ENCODE measurements at places on chromosomes 16 and 17. TPM values are rescaled to one million over a fixed set of nuclear protein-coding genes. Genes with fewer than 3 reads are reported as not detected.

DNA sequence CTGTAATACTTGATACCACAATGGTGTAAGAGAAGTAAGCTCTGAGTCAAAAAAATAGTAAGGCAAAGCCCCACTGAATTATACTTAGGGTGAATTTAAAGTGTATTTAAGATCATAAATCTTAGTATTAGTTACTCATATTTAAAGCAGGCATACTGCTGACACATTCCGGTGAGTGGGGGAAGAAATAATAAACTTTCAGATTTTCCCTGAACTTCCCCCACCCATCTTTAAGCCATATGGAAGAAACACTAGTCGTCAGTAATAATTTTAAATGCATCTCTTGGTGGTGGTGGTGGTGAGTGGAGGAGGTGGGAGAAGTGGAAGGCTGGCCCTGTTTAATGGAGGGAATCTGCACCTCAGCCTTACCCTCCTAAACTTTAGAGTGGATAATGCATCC, 20.5 kb downstream of the MPHOSPH6 start:
- no peak for DNase-seq

Gene HOXB9
- total RNA-seq, result 8.3 TPM

- DNase-seq, result peak; percentile 65
Measured at GRCh38 chr16:82192665-82193064, 22.6 kb upstream of the MPHOSPH6 start.

DNA sequence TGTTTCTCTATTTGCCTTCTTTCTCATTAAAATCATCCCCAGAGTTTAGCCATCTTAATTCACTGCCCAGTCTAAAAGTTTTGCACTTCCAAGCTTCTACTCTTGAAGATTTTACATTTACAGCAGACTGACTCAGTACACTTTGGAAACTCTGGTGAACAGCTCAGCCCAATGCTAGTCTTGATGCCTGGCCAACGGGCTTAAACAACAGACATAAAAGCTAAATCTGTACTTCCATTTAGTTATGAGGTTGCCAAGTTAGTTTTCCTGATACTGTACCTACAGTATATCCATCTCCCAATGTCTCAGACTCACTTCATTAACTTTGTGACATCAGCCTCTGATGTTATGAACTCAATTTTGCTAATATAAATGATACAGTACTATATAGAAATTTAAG, 891.8 kb upstream of the SOX9 start:
- no peak for DNase-seq

DNA sequence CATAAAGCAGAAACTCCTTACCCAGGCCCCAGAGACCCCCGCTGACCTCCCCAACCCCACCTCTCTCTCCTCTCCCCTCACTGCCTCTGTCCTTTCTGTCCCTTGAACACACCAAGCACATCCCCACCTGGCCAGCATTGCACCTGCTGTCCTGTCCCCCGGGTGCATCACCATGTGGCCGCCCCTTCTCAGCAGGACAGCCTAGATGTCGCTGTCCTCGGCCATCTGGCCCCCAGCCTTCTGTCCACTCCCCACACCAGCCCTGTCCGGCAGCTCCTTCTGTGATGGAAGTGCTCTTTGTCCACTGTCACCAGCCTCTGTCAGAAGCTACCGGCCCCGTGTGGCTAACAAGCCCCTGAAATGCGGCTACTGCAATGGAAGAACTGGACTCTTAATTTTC, 12.3 kb upstream of the MPRIP start:
- DNase-seq, result no peak

DNA sequence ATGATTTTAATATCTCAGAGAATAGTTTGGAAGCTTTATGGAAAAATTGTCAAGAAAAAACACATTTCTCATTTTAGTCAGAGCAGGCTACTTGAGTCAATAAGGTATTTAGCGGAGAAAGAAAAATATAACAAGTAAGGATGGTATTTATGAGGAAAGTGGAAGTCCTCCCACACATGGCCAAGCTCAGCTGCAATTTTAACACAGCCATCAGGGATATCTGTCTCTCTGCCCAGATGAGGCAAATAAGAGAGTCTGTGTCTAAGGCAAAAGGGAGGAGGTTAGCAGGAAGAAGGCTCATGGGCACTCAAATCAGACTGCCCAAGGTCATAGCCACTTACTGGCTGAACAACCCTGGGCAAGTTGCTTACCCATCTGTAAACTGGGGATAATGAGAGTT, 5.2 kb upstream of the CMTM2 start:
- DNase-seq, result no peak

Gene CCT6B
- 4.5 TPM for total RNA-seq

Gene NMT1
- 733 TPM for total RNA-seq

DNA sequence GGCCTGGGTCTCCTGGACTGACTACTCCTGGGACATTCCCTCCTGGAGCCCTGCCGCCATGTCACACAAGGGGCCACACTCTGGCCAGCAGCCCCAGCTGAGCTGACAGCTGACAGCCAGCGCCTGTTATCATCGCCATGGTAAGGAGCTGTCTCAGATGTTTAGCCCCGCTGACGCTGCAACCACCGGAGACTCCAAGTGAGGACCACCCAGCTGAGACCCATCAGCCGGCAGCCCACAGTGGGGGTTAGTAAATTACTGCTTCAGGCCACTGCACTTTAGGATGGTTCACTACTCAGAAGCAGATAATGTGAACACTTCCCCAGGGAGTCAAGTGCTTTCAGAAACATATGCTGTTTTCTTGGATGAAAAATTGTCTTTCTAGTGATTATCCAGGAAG, 14.6 kb upstream of the SPHK1 start:
- DNase-seq, result no peak

DNA sequence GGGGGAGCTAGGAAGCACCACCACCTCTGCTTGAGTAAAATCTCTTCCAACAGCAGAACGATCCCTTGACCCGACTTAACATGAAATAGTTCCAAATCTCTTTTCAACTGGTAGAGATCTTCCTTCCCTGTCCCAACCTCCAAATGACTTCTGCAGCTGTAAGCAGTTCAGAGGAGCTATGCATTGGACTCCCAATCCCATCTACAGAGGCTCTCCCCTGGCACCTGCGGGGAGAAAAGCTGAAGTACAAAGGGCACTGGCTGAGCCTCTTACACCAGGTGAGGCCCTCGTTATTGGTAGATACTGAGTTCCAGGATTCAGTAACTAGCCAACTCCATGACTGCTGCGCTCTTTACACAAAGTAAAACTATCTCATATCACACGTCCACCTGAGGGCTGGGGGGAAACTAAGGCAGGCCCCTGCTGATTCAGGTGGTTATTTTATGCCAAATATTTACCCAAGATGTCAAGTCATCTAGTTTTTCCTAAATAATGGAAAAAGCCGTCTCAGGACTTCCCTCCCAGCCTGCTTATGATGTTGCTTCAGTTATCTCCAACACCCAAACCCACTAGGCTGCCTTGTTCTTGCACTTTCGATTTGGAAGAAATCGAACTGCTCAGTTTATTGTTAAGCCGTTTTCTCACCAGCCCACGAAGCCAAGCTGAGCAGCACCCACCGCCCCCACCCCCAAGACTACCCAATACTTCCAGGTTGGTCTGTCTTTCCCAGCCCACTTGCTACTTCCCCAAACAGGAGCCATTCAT, 3.2 kb downstream of the ACTG1 start:
- no peak for DNase-seq

GRCh38 chr17:49337884-49338283, 24.2 kb downstream of the ZNF652 start:
- no peak for DNase-seq

DNA sequence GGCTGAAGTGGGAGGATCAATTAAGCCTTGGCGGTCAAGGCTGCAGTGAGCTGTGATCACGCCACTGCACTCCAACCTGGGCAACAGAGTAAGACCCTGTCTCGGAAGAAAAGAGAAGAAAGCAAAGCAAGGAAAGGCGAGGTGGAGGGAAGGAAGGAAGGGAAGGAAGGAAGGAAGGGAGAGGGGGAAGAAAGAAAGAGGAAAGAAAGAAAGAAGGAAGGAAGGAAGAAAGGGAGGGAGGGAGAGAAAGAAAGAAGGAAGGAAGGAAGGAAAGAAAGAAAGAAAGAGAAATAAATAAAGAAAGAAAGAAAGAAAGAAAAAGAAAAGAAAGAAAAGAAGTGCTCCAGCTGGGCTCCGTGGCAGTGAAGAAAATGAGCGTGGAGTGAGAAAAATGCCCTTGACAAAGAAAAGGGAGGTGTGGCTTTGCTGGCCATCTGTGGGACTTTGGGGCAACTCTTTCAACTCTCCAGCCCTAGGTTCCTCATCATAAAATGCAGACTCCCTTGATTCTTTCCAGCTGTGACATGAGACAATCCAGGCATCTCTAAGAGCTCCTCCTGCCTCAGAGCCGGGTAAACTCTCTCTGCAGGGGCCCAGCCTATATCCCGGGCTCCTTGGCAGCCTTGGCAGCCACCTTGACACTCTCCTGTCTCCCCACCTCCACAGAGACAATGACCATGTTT, 2.4 kb downstream of the GSDMA start:
- DNase-seq, result no peak

- DNase-seq, result no peak
Measured at GRCh38 chr16:31131416-31131815, 4.1 kb downstream of the PRSS8 start.

DNA sequence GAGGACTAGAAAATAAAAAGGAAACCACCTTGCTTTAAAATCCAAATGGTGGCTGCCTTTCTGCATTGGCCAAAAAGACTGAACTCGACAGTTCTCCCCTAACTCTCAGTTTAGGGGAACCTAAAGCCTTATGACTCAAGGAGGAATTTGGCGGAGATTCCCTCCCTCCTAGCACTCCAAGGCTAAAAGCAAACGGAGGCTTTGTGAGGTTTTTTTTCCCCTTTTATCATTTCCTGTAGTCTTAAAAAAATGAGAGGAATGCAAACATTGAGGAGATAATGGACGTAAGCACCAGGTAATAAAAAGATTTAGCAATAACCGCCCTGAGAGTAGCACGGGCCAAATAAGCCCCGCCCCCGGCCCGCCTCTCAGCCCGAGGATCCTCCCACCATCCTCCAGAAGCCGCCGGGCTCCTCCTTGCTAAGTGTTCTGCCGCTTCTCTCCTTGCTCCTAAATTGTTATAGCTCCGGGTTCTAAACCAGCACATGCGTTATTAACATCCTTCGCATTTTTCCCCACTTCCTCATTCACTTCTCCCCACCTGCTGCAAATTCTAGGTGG, 5.8 kb upstream of the KIFC3 start:
- DNase-seq, result peak; percentile 94

- DNase-seq, result no peak
Measured at GRCh38 chr16:85045641-85046471, 18.3 kb downstream of the KIAA0513 start.

DNA sequence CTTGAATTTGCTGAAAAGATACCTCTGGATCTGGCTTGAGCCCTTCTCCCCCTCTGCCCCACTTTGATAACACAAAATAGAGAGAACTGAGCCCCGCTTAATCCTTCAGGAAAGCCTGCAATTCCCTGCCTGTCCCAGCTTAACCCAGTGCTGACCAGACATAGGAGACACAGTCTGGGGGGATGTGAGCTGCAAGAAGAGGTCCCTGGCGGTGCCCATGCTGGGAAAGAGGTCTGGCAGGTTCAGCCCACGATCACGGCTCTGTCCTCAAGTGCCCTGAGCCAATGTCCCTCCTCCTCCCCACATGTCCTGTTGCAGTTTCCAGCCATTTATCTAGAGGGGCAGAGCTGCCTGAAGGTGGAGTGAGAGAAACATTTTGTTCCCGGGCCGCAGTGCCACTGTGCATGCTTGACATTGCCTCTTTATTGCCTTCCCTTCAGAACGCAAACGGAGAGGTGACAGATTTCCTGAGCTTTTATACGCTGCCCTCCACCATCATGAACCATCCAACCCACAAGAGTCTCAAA, 29.0 kb downstream of the PLCD3 start:
- DNase-seq, result no peak

GRCh38 chr16:11976850-11977375, 379 bp downstream of the SNX29 start:
- DNase-seq, result no peak

DNA sequence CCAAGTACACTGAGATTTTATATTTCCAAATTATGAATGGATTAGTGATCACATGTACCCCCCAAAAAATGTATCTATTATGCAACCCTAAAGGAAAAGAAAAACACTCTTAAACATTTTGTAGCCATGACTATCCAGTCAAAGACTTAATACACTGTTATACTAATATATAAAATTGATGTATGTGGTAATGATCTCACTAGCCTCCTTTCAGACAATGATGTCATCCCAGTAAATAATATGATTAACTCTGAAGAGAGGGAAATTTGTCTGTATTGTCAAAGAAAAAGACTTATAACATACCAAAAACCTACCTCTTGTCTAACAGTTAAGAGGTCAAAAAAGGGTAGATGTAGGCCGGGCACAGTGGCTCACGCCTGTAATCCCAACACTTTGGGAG, 80.7 kb downstream of the USP32 start:
- no peak for DNase-seq

DNA sequence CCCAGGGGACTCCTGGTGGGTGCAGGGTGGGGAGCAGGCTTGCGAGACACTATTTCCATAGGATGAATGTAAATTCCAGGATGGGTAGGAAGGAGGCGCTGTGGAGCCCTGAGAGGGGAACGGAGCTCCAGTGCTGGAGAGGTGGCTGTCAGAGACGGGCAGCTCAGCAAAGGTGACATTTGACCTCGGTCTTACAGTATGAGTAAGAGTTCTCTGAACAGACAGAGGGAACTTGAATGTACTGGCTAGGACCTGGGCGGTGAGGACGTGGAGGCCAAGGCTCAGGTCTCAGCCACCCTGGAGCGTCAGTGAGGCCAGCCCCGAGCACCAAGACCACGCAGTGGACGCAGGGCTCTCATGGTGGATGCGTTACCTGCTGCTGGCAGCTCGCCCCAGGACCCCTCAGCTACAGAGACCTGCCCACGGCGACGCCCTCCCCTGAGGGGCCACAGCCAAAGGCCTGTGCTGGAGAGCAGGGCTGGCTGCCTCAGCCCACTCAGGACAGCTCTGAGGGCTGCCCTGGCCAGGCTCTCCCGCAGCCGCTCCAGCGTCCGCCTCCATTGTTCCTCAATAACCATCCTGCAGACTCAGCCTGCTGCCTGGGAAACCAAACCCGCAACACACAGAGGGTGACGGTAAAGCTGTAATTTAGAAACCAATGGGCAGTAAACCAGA, 65.9 kb upstream of the TNRC6C start:
- no peak for DNase-seq

Gene PPM1E
- total RNA-seq, result 0.21 TPM

DNA sequence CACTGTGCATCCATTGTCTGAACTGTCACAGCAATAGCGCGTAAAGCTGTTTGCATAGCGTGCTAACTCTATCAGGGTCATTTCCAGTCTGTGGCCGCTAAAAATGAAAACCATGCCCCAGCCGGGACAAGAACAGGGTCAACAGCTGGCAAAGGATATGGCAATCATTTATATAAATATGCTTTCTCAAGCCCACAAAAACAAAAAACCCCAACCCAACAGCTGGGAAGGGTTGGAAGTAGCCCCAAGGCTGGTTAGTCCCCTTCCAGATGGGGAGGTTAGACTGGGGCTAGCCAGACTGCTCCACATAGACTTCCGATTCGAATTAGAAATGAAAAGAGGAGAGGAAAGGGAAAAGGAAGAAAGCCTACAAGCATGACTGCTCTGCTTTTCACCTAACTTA, 203.3 kb upstream of the TBX2 start:
- DNase-seq, result no peak

Gene WNT3
- total RNA-seq, result 6.0 TPM

- no peak for DNase-seq
Measured at GRCh38 chr16:4933871-4934395, 3.0 kb downstream of the PPL start.

- no peak for DNase-seq
Measured at GRCh38 chr17:57537524-57538410, 207.3 kb downstream of the CCDC182 start.

- peak; percentile 6 for DNase-seq
Measured at GRCh38 chr16:48335961-48336360, 49.3 kb downstream of the SIAH1 start.
